ENCODE measurements at places on chromosomes 11 and 22.

DNA sequence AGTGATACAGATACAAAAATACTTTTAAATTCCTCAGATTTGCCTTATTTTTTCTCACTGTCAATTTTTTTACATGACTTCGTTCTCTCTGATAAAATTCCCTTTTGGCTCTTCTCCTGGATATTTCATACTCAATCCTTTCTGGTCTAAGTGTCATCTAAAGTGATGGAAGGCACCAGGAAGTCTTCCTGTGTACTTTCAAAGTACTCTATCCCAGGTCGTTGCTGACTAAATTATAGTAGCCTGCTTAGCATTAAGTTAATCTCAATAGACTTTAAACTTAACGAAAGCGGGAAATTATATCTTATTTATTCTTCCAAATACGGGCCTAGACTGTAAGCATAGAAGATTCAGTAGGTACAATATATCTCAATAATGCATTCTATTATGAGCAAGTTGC lies 67.8 kb downstream of the CASP12 start:
- no peak for DNase-seq

- DNase-seq, result no peak
These were observed 712.2 kb downstream of the NTM start for GRCh38 chr11:132082566-132082965.

GRCh38 chr11:121476379-121477032 lies 23.7 kb upstream of the SORL1-AS1 start:
- no peak for DNase-seq

- DNase-seq, result no peak
These were observed 16.1 kb upstream of the ARHGEF17 start for GRCh38 chr11:73291781-73292524.

DNA sequence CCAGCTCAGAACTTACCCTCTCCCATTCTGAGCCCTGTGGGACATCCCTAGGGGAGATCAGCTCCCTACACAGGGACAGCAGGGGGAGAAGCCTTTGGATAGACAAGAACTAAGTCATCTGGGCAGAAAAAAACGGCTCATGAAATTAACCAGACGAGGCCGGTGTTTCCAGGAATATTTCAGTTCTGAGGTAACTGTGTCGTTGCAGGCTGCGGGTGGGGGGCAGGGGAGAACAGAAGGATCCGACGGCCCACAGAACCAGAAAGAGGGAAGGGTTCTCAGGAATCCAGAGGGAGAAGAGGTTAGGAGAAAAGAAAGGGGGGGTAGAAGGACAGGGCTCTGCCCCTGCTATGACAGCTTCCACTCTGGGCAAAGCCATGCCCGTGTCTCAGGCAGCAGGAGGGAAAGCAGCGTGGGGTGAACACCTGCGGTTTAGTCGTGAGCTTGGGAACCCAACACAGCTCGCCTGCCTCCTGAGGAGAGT lies 3.6 kb downstream of the CLCF1 start:
- peak; percentile 40 for DNase-seq

Data from RCC 7860 (cell line).